Naive thymus-derived CD8-positive, alpha-beta T cell (primary cell): ENCODE measurements at places on chromosomes 1 and 21.

GRCh38 chr1:91511386-91511785 is 10.7 kb downstream of the CDC7 start:
- DNase-seq: no peak

GRCh38 chr1:119587341-119587740 is 60.7 kb downstream of the ZNF697 start:
- DNase-seq: no peak

- DNase-seq: no peak
These were observed 693.7 kb downstream of the MATN1 start for GRCh38 chr1:30029677-30030076.

GRCh38 chr21:29376556-29376955 is 77.8 kb downstream of the BACH1 start:
- no peak for DNase-seq

DNA sequence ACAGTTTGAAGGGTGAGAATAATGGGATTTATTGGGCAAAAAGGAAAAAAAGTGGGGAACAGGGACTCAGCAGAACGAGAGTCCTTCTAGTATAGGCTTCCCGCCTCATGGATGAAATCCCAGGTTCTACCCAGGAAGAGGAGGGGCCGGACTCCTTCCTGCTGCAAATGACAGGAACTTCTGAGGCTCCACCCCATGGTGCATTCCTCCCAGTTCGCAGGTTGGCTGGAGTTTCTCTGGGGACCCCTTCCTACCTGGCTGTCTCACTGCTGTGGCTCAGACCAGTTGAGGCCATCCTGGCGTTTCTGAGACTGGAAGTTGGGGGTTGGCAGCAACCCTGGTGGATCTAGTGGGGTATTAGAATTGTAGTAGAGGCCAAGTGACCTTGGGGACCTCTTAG is 27.5 kb downstream of the CNIH3 start:
- no peak for DNase-seq

DNA sequence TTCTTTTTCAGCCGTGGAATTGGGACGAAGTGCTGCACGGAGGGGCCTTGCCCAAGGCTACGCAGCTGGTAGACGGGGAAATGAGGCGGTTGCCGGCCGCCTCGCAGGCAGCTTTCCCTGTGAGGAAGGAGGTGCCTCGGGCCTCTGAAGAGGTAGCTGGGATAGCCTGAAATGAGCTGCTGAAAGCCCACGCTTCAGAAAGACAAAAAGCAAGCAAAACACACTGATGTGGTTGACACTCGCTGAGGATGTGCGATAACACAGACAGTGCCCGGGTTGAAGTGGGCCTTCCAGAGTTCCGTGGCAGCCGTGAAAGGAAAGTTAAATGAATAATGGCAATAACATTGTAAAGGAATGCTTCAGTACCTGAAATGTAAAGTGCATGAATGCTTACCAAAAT is 47.2 kb downstream of the S1PR1 start:
- peak; percentile 55 for DNase-seq

GRCh38 chr21:45971616-45972352 is 9.8 kb upstream of the COL6A1 start:
- DNase-seq: no peak

DNA sequence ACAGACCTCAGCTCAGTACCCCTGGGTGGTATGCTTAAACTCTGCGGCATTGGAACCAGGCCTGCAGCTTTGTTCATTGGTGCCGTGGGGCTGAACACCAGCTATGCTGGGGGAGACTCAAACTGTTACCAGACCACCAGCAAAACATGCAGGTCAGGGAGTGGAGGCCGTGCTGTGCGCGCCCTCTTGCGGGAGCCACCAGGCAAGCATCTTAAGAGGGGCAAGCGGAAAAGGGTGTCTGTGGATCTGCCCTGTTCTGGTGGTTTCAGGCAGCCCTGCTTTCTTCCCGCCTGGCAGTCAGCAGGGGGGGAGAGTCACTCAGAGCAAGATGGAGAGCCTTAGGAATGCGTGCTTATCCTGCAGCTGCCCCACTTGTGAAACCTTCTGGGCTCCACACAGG is 276.9 kb upstream of the ZRANB2 start:
- no peak for DNase-seq

DNA sequence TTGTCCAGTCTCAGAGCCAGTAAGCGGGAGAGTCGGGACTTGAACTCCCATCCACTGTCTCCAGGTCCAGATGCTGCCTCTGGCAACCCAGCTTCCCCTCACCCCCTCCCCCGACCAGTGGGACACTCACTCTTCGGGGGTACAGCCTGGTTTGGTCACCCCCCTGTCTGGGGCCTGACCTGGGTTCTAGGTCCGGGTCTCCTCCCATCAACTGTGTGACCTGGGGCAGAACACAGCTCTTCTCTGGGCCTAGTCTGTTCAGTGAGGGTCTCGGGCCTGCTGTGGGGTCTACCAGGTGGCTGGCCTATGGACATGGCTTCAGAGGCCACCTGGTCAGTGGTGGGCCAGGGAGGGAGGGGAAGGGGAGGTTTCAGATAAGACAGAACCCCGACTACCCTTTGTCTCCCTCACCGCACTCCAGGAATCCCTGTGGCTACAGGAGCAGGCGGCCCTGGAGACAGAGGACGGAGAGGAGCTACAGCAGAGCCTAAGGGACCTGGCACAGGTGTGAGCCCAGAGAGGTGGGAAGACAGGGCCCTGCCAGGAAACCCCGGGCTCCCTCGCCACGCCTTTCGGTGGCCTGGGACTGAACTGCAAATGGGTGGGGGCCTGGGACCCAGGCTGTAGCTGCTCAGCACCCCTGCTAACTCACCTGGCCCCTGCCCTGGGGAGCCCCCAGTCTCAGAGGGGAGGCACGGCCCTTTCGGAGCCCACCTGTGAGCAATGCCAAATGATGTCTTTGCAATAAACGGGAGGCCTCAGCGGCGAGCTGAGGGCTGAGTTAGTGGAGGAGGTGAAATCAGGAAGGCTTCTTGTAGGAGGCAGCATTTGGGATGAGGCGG is 4.1 kb upstream of the NBPF3 start:
- no peak for DNase-seq

DNA sequence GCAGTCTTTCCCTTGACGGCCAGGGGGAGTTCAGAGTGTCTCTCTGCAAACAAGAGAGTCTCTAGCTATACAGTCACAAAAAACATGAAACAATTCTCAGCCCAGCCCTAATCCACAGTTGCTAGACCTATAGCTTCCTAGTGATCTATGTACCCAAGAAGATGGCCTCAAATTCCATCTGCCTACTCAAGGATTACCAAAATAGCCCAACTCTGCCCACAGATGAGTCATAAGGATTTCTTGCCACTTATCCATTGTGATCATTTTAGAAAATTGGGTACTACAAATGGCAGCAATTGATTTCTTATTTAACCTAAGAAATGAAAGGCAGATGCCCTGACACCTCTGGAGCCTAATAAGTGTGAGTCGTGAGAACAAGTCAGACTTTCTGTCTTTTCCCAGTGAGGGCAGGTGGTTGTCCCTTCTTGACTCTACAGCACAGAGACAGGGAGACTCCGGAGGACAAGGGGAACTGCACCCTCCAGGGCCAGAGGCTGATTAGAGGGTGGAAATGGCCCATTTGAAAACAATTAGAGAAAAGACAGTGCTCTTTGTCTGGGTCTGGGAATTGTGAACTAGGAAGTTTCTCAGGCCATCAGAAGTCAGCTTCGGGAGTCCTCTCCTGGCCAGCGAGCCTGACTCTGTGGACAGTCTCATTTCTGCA is 65.4 kb downstream of the ABCA4 start:
- DNase-seq: no peak

DNA sequence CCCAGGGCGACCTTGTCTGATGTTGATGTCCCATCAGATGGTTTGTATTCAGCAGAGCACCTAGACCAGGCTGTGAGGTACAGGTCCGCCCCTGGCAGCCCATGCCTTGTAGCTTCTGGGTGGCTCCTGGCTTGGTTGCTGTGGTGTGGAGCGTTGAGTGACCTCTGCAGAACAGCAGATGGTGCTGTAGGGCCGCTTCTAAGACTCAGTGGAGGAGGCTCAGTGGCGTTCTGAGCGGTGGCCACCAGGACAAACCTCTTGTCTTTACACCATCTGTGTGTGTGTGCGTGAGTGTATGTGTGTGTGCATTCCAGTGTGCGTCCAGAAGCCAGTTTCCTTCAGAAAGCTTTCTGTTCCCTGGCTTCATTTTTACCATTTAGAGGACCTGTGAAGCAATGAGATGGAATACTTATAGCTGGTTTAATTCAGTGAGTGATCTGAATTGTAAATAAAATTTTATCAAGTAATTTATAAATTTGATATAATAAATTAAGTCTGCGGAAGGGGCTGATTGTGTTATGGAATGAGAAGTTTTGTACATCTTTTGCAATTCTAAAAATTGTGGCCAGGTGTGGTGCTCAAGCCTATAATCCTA is 66.1 kb downstream of the ADARB1 start:
- peak; percentile 41 for DNase-seq

GRCh38 chr21:38751379-38752050 is 54.2 kb upstream of the ETS2 start:
- no peak for DNase-seq

DNA sequence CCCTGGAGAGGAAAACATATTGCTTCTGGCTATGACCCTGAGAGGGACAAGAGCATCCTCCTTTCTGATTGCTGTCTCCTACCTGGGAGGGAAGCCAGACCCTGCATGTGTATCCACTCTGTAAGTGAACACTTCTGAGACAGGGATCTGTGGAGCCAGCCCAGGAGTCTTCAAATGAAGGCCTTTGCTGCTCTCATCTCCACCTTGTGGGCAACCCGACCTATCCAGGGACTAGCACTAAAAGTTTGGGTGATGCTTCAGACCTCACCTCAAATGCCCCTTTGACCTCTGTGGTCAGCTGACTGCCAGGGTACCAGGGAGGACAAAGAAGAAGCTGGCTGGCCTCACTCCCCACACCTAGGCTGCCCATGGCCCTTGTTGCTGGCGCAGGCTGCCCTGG is 64.7 kb downstream of the KCND3 start:
- DNase-seq: no peak

DNA sequence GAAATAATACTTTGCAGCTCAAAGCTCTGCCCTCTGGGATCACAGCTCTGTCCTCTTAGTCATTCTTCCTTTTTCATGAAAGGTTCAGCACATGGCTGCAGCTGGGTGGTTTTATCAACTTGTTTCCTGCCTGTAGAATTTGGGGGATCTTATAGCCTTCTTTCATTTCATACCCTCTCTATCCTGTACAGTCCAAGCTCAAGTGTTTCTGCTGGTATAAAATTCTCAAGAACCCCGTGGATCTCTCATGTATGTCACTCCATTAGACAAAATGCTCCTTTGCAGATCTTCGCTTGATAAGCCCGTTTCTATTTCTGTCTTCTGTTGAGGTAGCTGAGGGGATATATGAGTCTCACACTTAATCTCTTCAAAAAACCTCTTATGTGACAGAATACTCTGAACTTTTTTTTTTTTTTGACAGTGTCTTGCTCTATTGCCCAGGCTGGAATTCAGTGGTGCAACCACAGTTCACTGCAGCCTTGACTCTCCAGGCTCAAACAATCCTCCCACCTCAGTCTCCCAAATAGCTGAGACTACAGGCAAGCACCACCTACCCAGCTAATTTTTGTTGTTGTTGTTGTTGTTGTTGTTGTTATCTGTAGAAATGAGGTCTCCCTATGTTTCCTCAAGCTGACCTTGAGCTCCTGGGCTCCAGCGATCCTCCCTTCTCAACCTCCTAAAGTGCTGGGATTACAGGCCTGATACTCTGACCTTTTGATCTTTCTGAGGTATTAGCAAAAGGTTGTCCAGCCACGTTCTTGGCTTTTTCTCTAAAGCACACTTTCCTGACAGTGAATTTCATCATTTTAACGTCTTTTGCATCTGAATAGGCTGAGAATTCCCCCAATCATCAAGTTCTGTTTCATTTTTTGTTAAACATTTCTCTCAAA is 24.6 kb upstream of the COL9A2 start:
- DNase-seq: no peak

DNA sequence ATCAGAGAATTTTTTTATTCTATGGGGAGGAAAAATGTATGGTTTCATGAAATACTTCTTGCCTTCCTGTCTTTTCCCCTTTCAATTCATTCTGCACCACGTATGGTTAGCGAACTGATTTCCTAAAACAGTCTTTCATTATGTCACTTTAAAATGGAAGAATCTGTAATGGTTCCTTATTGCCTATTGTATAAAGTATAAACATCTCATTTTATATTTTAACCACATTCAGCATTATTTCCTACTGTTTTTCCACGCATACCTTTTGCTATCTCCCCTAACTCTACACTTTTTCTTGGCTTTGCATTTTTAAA is 232.3 kb upstream of the B3GALT2 start:
- DNase-seq: no peak

DNA sequence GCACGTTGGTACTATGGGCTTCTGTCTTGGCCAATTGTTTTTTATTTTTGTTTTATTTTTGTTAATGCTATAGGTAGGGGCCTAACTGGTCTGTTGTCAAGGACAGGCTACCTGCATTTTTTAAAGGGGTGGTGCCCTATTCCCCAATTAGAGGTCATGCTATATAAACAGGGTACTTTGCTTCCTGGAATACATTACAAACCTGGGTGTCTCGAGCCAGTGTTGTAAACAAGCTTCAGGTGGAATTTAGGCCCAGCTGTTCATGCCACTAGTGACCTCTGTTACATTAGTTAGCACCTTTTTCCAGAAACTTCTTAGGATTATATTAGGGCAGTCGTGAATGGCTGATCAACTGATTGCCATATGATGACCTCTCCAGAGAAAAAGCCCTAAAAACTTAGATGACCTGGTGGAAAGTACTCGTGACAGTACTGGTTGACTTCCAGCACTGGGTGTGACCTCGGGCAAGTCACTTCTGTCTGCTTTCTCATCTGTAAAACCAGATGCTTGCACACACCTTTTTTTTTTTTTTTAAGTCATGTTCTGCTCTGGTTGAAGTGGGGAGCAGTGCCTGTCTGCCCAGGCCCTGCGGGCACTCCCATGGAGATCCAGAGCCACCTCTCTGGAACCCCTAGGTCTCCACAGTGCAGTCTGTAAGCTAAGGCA is 46.5 kb downstream of the ELK4 start:
- no peak for DNase-seq

DNA sequence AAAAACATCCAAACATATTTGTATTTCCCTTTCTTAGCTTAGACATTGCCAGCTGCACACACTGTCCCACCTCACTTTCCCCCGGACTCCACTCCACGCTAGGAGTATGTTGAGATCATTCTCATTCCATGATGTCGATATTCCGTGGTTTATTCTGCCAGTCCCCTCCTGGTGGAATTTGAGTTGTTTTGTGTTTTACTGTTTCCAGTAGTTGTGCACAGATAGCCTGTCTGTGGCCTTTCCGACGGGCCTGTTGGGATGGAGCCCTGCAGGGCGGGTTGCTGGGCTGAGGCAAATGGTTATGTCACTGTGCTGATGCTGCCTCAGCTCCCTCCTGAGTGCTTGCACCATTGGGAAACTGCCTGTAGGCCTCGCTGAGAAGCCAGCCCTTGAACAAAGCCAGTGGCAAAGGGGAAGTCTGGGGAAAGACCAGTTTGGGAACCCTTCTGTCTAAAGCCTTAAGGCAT is 12.8 kb downstream of the TRAPPC10 start:
- no peak for DNase-seq
